ENCODE measurements at places on chromosomes 5 and 9.

DNA sequence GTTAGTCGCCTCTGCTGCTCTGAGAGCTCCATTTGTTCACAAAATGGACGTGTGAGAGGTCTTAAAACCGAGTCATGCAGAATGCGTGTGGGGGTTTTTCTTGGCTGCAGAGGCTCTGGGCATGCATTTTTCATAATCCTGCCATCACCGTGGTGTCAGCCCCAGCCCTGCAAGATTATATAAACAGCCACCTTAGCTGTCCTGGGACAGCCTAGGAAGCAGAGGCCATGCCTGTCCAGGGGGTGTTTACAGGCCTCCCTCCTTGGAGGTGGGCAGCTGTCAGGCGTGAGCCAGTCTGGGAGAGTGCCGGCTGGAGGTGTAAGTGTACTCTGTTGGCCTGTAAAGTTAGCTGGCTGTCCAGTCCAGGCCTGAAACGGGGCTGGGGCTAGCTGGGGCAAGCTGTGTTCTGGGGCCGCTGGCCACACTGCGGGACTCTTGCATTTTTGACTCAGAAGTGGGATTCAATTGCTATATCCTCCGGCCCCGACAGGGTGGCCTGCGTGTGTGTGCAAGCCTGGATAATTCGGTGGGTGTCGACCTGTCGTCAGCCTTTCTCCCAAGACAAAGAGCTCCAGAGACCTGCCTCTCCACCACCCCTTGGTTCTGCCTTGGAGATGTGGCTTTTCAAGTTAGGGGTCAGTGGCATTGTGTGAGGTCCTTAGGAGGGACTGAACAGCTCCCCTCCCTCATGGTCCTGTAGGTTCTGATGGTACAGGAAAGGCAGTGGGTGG lies 2.4 kb downstream of the WNK2 start:
- DNase-seq = no peak

DNA sequence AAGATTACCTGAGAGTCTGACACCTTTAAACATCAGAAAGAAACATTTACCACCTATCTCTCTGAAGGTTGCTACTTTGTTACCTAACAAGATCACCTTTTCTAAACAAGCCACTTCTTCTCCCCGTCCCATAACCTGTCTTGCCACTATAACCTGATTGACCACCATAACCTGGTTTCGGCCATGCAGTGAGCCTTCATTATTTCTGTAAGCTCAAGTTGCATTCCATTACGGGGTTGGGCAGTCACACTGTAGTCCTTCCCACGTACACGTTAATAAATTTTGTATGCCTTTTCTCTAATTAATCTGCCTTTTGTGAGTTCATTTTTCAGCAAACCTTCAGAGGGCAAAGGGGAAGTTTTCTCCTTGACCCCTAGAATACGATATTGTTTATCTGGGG lies 28.0 kb upstream of the CCNG1 start:
- no peak for DNase-seq

GRCh38 chr5:137747848-137748247 lies 6.3 kb downstream of the HNRNPA0 start:
- DNase-seq = no peak

DNA sequence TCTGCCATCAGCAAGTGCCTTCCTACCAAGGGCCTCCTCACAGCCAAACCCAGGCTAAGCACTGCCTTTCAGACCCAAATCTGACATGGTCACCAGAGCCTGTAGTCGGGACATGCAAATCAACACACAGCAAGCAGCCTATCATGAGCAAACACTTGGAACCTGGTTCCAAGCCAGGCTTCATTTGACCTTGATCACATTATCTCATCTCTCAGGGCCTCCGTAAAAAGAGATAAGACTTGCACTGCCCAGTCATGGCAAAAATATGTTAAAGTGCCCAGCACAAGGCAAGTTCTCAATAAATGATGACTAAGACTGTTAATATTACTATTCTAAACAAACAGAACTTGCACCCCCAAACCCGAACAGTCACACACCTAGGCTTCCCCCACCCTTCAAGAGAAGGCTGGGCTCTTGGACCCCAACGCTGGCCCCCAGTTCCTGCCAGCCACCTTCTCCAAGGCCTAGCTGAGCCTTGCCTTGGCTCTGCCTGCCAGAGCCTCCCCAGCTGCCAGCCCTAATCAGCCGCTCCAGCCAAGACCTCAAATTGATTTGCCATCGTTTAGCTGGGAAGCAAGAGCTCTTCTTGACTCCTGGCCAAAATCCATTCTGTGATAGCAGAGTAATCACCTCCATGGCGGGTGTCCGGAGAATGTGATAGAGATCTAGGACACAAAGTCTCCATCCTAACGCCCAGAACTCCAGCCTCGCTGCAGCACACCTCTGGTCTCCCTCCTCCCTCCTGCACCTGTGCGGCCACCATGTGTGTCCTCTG lies 18.7 kb downstream of the CPLX2 start:
- DNase-seq = no peak

GRCh38 chr9:14183001-14183400 lies 130.9 kb downstream of the NFIB start:
- DNase-seq = no peak

Data from GOT3 (cell line).